ENCODE measurements at places on chromosomes 5 and 9.
A peak's percentile ranks its signal among the peaks of the same experiment; 100 is the strongest.

DNA sequence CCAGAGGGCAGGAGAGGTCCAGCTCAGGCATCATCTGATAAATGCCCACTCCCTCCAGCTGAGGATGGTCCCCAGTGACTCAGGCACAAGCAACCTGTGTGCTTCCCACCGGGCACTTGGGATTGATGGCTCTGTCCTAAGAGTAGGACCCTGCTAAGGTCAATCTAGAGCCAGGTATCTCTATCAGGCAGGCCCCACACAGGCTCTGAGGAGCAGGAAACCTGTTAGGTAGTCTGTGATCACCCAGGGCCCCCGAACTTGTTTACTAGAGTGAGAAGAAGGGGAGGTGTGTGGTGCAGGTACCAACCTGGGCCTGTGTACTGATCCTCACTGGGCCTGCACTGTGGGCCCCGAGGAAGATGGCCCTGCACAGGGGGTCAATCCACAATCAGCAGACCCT, 119.6 kb upstream of the FSTL4 start:
- no peak for DNase-seq

DNA sequence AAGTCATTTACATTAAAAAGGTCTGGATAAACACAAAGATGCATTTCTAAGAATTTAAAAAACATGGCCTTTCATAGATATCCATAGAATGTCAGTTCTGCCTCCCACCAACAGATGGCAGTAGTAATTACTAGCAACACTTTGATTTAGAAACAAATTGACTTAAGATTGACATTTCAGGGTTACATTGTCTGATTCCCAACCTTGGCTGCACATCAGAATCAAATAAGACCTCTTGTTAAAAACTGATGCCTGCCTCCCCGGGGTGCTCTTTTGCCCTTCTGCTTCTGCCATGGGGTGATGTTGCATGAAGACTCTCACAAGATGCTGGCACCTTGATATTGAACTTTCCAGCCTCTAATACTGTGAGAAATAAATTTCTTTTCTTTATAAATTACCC, 146.2 kb upstream of the GPR151 start:
- peak; percentile 41 for DNase-seq

DNA sequence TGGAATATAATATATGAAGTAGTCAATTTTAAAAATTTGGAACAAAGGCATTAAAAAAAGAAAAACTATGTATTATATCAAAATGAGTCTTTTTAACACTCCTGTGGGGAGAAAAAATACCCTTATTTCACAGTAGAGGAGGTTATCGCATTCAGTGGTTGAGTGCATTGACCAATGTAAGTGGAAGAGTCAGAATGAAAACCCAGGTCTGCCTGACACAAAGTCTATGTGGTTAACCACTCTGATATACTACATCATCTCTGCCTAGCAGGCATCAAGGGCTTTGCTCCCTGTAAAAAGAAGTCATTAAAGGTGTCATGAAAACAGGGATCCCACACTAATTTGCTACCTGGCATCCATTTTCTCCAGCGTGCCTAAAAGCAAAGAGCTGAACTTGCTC, 417.2 kb upstream of the C9orf72 start:
- no peak for DNase-seq

DNA sequence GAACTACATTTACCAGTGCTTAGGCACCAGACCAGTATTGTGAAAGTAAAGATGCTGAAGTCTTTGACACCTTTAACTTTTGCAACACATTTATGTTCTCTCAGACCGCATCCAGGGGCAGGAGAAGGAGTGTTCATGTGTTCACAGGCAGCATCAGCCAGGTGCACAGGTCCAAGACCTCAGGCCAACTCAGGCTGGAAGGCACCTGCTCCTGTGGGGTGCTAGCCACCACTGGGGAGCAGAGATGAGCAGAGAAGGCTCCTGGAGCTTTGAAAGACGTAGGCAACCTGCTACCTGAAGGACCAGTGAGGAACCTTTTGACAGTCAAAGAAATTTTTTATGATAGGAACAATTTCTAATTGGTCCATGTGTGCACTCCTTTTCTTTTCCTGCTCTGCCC, 35.6 kb downstream of the DAPK1 start:
- no peak for DNase-seq

DNA sequence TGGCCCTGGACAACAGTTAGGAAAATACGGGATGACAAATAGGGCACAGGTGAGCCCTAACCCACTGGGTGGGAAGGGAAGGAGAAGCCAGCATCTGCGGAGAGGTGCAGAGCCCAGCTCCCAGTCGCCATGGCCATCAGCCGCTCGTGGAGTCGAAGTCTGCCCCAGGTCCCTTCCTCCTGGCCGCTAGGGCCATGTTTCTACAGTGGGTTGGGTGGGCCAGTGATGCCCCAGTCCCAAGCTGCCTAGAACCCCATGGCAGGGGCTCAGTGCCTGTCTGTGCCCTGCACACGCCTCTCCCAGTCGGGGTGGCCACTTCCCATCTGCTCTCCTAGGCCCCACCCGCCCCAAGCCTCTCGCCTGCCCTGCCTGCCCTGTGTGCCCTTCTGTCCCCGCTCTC, 34.8 kb downstream of the OLFM1 start:
- no peak for DNase-seq

DNA sequence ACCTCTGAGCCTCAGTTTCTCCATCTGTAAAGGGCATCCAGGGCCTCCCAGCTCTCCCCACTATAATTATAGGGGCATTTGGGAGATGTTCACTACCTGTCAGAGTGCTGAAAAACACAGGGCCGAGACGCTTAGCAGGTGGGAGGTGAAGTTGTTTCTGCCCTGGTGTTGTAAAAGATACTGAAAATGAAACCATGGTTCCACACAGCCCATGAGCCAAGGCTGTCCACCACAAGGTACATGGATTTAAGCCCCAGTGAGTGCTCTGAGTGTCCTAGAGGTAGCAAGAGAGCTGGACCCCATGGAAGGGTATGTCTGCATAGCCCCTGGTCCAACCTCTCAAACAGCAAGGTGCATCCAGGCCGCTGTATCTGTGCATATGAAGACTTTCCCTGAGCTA, 137.5 kb downstream of the C5orf15 start:
- DNase-seq, result no peak

- no peak for DNase-seq
These were observed 213.6 kb downstream of the GRIA1 start for GRCh38 chr5:153704110-153704509.

DNA sequence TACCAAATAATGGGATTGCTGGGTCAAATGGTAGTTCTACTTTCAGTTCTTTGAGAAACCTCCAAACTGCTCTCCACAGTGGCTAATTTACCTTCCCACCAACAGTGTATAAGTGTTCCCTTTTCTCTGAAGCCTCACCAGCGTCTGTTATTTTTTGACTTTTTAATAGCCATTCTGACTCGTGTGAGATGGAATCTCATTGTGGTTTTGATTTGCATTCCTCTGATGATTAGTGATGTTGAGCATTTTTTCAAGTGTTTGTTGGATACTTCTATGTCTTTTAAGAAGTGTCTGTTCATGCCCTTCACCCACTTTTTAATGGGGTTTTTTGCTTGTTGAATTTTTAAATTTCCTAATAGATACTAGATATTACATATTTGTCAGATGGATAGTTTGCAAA, 28.4 kb upstream of the SUSD1 start:
- no peak for DNase-seq

DNA sequence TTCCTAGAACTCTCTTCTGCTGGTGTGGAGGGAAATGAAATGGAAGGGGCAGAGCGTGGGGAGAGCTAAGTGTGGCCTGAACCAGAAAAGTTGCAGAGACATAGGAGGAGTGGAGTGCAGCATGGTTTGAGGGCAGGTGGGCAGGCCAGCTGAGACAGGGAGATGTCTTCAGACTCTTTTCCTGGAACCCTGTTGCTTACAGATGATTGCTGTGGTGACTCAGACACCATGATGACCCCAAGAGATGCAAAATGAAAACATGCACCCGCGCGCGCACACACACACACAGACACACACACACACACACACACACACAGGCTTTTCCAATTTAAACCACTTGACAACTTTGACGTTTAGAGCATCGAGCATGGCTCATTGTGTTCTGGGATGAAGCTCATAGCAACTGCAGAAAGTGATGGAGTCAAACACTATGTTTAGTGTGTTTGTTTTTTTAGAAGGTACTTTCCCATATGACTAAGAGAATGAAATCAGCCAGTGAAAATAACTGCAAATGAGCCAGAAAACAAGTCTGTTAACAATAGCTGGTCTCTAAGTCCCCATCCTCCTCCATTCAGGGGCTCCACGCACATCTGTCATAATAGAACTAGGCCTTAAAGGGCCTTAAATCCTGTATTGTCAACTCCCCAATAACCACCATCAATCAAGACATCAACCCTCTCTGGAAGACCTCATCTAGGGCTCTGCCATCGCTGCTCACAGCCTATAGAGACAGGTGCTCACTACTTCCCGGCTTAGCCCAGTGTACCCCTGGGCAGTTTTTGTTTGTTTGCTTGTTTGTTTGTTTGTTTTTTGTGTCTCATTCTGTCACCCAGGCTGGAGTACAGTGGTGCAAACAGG, 9.6 kb downstream of the TMOD1 start:
- DNase-seq, result no peak

- DNase-seq, result no peak
These were observed 165.2 kb downstream of the FRMD3 start for GRCh38 chr9:83372957-83373356.

DNA sequence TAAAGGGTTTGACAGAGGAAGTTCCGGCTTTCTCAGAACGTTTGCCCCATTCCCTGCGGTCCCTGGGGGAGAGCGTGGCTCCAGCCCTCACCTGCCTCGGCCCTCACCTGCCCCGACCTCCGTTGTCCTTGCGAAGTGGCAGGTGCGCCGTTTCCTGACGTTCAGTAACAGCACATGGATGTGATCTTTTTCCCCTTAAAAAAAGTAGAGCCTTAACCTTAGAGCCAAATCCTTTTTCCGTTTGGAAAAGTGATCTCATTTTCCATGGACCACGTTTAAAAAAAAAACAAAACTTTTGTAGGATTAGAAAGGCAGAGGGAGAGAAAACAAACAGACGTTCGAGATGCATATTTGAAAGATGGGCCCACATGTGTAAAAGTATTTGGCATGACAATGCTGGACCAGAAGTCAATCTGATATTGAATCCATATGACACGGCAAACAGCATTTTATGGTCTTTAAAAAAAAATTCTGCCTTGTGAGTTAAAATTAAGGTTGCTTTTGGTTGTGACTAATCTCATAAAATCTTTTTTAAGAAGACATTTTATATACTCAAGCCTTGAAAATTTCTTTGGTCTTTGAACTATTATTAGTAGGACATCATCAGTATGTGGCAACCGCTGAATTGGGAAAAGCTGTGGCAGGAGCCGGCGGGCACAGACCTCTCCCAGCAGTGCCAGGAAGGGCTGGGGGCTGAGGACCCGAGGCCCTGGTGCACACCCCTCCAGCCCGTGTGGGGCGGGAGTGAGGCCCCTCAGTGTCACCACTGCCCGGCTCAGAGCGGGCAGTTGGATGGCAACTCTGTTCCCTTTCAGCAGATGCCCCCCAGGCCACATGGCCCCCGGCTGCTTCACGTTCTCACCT, 42.5 kb upstream of the EXOC3 start:
- DNase-seq, result no peak

- DNase-seq, result no peak
These were observed 84.8 kb downstream of the RAD23B start for GRCh38 chr9:107367727-107368502.

- DNase-seq, result no peak
These were observed 56.4 kb downstream of the BARX1 start for GRCh38 chr9:93898502-93899426.

- DNase-seq, result no peak
These were observed 52.1 kb upstream of the FSTL4 start for GRCh38 chr5:133664422-133664821.

DNA sequence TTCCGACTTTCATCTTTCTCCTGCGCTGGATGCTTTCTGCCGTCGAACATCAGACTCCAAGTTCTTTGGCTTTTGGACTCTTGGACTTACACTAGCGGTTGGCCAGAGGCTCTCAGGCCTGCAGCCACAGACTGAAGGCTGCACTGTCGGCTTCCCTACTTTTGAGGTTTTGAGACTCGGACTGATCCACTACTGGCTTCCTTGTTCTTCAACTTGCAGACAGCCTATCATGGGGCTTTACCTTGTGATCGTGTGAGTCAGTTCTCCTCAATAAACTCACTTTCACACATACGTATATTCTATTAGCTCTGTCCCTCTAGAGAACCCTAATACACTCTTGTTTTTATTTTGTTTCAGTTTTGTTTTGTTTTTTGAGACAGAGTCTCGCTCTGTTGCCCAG, 10.3 kb downstream of the FKBP15 start:
- DNase-seq, result no peak

DNA sequence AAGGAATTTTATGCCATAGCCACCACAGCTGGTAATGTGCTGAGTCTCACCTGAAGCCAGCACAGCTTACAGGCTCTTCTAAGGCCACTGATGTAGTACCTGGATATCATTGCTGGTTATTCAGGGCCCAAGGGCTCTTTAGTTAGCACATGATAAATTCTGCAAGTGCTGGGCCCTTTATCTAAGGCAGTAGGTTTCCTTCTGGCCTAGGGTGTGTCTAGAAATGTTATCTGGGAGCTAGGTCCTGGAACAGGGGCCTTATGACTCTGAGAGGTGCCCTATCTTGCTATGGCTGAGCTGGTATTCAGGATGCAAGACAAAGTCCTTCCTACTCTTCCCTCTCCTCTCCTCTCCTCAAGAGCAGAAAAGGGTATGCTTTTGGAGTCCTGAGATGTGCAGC, 1424.5 kb upstream of the NUDT12 start:
- no peak for DNase-seq

DNA sequence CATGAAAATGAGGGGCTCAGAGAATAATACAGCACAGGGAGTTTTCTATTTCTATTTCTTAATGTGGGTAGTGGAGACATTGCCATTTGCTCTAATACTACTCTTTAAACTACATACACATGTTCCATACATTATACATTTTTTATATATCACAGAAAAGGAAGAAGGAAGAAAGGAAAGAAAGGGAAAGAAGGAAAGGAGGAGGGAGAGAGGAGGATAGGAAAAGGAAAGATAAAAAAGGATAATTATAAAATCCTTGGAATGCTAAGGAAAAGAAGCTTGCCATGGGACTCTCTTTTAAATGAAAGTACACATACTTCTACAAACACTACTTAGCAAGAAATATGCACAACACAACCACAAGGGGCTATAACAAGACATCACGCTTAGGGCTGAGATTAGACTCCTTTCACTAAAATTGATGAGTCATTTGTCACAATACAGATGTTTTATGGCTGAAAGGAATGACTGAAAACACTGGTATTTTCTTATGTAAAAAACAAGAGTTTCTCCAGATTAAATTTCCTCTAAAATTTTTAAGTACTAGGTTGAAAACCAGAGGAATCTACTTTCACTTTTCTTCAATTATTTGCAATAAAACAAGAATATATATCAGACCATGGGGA, 219.8 kb downstream of the ARL15 start:
- DNase-seq, result peak; percentile 24

- no peak for DNase-seq
These were observed 42.2 kb downstream of the FGD3 start for GRCh38 chr9:92989561-92989960.

- DNase-seq, result no peak
These were observed 110.5 kb upstream of the MAP1B start for GRCh38 chr5:71996789-71997188.

Measured in KBM-7 (cell line).